ENCODE measurements at places on chromosomes 3 and 15.

GRCh38 chr15:67953299-67953698 lies 100.8 kb upstream of the PIAS1 start:
- DNase-seq = no peak

DNA sequence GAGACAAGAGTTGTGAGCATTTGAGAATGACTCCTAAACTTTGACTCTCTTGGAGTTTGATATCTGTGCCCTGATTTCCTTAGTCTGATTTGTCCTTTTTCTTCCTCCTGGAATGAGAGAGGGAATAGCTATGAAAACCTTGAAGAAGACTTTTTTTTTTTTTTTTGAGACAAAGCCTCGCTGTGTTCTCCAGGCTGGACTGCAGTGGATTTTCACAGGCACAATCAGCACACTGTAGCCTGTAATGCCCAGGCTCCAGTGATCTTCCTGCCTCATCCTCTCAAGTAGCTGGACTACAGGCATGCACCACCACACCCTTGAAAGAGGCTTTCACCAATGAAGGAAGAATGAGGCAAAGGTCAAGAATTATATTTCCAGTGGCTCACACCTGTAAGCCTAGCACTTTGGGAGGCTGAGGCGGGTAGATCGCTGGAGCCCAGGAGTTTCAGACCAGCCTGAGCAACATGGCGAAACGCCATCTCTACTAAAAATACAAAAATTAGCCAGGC lies 10.3 kb upstream of the ARGFX start:
- no peak for DNase-seq

- DNase-seq = no peak
Observed at GRCh38 chr3:20091331-20092047, 51.2 kb downstream of the KAT2B start.

- no peak for DNase-seq
Observed at GRCh38 chr3:47872916-47873315, 70.0 kb downstream of the DHX30 start.

GRCh38 chr3:169348929-169349621 lies 314.4 kb downstream of the MECOM start:
- DNase-seq = peak; percentile 35

DNA sequence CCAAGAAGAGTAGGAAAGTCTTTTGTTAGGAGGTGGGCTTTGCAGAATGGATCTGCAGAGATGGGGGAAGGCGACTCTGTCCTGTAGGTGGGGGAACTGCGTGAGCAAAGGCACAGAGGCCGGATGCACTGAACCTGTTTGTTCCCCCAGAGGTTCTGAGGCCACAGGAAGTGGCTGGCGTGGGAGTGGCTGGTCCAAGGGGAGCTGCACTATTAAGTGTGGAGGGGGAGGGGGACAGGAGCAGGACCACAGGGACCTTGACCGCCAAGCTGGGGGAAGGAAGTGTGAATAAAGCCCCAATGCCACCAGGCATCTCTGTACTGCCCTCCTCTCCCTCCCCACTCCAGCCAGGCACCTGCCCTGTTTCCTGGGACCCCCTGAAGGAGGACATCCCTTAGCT lies 51.8 kb downstream of the CYP11A1 start:
- DNase-seq = peak; percentile 99

GRCh38 chr15:57146506-57147201 lies 228.2 kb downstream of the TCF12 start:
- no peak for DNase-seq

GRCh38 chr3:71600646-71601288 lies 17.2 kb upstream of the FOXP1 start:
- DNase-seq = no peak

- DNase-seq = no peak
Observed at GRCh38 chr15:55526559-55527036, 18.6 kb upstream of the DNAAF4 start.

GRCh38 chr3:4834403-4834866 lies 144.8 kb upstream of the BHLHE40 start:
- no peak for DNase-seq

DNA sequence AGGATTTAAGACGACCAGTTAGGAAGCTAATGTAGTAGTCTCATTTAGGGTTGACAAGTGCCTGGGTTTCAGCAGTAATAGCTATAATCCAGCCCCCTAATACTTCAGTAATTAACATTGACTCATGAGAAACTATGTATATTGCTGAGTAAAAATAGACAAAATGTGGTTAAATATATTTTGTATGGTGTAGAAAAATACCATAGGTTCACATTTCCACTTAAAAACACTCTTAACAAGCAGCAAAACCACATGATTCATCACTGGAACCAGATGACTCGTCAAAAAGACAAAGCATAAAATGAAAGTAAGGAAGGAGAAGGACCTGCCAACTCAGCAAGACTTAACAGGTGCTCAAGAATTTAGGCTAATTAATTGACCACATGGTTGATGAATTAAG lies 288.9 kb downstream of the EFHB start:
- no peak for DNase-seq

DNA sequence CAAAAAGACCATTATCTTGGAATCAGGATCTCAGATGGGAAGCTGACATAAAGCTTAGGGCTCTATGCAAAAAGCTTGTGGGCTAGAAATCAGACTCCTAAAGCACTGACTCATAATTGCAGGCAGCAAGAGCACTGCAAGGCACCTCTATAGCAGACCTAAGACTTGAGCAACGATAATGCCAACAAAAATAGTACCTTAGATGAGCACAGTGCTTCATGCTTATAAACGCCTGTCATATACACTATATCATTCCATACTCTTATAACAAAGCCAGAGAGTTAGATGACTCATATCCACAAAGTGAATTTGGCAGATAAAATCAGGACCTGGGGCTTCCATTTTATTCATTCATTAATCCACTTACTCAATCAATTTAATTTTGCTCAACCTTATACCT lies 560.8 kb downstream of the MCTP2 start:
- no peak for DNase-seq

- no peak for DNase-seq
Observed at GRCh38 chr15:35111861-35112260, 26.8 kb upstream of the NANOGP8 start.

- no peak for DNase-seq
Observed at GRCh38 chr15:73984208-73984979, 7.7 kb downstream of the STOML1 start.

DNA sequence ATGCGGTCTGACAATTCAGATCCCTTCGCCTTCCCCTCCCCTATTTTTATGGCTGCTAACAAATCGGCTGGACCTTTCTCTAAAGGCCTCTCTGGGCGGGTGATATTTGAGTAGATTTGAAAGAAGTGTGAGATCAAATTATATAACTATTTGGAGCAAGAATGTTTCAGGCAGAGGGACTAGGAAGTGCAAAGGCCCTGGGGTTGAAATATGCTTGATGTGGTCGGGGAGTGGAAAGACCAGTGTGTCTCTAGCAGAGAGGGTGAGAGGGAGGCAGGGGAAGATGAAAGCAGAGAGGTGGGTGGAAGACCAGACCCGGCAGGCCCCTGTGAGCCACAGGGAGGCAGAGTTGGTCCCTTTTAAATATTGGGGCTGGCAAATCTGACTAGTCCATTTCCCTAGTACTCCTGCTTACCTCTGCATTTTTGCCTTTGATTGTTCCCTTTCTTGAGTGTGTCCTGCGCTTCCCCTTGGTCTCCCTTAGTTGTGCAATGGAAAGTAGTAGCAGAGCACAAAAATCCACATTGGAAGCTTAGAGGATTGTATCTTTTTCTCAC lies 32.3 kb downstream of the SLCO3A1 start:
- DNase-seq = no peak

DNA sequence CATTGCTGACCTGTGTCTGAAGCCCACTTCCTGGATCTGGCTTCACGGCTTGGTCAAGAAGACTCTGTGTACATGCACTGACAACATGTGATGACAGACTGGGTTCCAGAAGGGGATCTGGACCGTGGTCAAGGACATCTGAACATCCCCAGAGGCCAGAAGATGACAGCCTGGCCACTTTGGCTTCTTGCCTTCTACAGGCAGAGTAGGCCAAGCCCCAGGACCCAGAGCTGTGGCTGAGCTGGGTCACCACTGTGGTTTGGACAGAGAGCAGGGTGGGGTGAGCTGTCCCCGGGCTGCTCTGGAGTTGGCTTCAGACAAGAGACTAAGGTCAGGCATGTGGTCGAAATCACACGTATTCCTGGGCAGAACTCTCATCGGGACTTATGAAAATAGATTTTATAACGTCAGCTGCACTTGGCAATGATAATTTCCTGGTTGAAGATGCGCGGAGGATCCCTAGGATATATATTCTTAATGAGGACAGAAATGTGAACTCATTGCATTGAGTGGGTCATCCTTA lies 114.1 kb upstream of the FRMD4B start:
- DNase-seq = no peak

- DNase-seq = no peak
Observed at GRCh38 chr15:57887825-57888224, 177.7 kb downstream of the ALDH1A2 start.

- peak; percentile 74 for DNase-seq
Observed at GRCh38 chr3:45064512-45065372, 38.6 kb downstream of the CLEC3B start.

GRCh38 chr15:58454950-58455401 lies 23.2 kb downstream of the LIPC start:
- no peak for DNase-seq

- DNase-seq = no peak
Observed at GRCh38 chr15:84944311-84944710, 37.3 kb upstream of the PDE8A start.

- no peak for DNase-seq
Observed at GRCh38 chr3:197082871-197083270, 53.3 kb upstream of the MELTF start.

DNA sequence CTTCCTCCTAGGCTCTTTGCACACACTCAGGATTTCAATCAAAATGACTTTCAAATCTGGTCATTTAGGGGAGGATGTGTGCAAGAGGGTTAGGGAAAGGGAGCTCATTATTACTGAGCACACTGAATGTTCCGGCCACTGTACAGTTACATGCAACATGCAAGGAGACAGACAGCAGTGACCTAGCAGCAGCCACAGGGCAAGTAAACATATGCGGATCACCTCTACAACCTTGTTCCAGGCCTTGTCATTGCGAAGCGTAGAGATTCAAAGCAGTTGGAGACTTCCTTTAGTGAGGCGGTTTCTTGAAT lies 837.6 kb downstream of the AGBL1 start:
- no peak for DNase-seq

GRCh38 chr3:10386121-10386520 lies 65.2 kb upstream of the SEC13 start:
- no peak for DNase-seq

GRCh38 chr15:62109982-62110851 lies 43.4 kb downstream of the C2CD4A start:
- no peak for DNase-seq

DNA sequence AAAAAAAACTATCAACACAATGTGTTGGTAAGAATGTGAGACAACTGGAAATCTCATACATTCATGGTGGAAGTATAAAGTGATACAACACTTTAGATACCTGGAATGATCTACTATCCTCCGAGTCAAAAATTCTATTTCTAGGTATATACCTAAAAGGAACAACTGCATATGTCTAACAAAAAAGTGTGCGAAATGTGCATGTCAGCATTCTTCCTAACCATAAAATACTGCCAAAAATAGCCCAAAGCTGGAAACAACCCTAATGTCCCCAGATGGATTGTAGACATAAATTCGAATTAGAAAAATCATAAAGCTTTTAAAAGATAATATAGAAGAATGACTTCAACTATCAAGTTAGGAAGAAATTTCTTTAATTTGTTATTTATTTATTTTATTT lies 51.2 kb upstream of the FGF12 start:
- DNase-seq = no peak

- DNase-seq = no peak
Observed at GRCh38 chr15:57290187-57290586, 86.1 kb upstream of the CGNL1 start.

- DNase-seq = peak; percentile 27
Observed at GRCh38 chr3:108914774-108915641, 38.7 kb downstream of the GUCA1C start.
